Stimulated activated CD8-positive, alpha-beta memory T cell treated with anti-CD3 and anti-CD28 coated beads, Interleukin-4, amount 100 ng/mL, for 1 hour (primary cell): ENCODE measurements at places on chromosomes 2 and 18.

DNA sequence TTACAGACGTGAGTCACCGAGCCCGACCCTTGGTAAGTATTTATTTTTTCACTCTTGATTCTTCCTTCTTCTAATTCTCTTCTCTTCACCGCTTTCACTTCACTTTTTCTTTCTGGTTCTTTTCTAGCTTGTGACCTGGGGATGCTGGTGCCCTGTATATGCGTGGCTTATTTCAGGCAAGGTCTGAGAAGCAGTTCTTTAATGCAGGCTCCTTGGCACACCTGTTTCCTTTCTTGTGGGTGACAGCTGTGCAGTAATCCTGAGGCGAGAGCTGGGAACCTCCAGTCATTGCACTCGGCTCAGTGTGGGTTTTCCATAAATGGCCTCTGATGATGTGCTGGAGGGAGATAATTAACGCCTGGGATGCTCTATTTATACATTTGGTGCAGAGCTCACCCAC, 193.8 kb downstream of the TSN start:
- DNase-seq = no peak

- DNase-seq = no peak
Measured at GRCh38 chr2:131063501-131064283, 29.6 kb downstream of the FAM168B start.

- DNase-seq = no peak
Measured at GRCh38 chr18:42413870-42414269, 458.8 kb downstream of the PIK3C3 start.

DNA sequence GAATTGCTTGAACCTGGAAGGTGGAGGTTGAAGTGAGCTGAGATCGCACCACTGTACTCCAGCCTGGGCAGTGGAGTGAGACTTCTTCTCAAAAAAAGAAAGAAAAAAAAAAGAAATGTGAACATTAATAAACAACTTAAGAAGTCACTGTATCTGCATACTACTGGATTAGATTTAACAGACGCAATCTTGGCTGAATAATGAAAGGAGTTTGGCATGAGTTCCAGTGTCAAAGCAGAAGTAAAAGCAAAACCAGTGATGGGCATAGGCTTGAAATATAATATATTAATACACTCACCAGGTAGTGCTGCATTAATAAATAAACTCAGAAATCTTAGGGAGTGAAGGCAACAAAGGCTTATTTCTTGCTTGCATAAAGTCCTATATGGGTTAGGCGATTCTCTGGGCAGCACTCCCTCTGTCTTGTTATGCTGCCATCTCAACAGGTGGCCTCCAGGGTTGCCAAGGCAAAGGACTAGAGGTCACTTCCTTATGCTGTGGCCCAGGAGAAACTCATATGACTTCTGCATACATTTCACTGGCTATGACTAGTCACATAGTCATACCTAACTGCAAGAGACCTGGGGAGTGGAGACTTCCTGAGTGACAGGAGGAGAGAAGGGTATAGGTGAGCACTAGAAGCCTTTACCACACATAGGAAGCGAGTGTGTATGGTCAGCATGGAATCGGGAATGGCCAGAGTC, 296.2 kb upstream of the SPRED2 start:
- no peak for DNase-seq

DNA sequence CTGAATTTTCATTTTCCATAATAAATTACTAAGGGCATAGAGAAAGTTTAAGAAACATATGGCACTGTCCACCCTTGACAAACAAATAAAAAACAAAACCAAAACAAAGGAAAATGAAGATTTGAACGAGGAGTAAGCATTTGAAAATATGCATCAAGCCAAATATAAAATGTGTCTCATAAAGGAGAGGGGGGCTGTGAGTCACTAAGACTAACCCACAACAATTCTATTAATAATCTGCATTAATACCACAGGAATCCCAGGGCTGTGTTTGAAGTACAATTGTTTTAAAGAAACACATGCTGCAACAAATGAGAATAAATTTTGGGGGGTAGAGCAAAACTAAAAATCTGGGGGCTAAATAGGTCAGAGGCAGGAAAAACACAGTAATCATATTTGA, 53.8 kb upstream of the STK17B start:
- no peak for DNase-seq

DNA sequence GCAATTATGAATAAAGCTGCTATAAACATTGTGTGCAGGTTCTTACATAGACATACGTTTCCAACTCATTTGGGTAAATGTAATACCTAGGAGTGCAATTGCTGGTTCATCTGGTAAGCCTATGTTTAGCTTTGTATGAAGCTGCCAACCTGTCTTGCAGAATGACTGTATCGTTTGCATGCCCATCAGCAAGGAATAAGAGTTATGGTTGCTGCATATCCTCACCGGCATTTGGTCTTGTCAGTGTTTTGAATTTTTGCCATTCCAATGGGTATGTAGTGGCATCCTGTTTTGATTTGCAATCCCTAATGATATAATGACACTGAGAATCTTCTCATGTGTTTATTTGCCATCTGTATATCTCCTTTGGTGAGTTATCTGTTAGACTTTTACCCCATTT, 20.7 kb downstream of the CCDC150 start:
- DNase-seq = no peak

DNA sequence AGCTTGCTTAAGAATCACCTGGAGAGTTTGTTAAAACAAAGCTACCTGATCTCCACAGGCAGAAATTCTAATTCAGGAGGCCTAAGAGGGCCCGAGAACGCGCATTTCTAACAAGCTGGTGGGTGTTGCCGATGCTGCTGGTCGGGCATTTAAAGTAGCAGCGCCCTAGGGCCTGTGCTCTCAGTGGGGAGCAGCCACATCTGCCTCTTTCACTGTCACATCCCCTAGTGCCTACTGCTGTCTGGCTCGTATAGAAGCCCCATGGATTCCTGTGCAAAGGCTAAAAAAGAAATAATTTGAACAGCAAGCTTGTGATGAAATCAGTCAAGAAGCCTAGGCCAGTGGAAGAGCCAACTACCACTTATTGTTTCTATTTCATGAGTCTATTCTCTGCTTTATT, 126.7 kb upstream of the SMIM21 start:
- no peak for DNase-seq

DNA sequence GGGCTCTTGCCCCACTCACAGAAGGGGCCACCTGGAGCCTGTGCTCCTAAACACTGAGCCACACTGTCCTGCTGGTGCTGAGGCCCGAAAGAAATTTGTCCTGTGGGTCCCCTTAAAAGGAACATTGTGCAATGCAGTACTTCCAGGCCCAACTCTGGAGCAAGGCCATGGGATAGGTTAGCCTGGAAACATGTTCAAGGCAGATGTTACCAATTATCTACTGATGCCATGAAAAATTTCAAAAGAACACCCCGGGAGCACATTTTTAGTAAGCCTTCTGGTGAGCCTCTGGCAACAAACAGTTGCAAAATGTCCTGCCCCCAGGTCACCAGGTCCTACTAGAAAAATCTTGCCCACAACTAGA, 12.3 kb upstream of the PTMA start:
- no peak for DNase-seq

- no peak for DNase-seq
Measured at GRCh38 chr2:7906431-7906830, 775.4 kb upstream of the ID2 start.

DNA sequence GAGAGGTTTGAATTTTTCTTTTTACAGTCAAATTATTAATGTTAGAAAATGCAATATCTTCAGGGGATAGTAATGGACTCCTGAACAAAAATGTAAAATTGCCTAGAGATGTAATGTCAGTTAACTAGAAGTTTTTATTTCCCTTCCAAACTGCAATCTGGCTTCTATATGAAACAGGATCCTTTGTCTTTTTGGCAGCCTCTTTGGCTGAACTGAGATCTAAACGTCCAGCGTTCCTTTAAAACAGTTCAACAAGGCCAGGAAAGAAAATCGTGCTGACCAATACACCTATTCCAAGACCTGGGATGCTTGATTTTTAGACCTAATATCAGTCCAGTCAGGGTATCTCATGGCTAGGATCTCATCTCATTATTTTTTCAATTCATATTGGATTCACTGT, 245.5 kb downstream of the FIGN start:
- DNase-seq = no peak

DNA sequence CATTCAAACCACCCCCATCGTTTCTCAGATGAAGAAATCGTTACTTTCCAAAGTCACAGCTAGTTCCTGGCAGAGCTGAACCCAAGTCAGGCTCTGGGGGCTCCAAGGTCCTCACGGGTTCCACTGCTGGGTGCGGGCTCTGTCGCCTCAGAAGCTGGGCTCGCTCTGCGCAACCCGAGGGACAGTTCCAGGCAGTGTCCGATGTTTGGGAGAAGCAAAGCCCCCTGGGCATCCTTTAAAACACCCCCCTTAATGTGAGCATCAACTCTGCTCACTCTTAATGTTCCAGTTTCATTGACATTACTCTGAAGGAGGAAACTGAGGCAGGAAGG, 796 bp downstream of the AOX1 start:
- DNase-seq = no peak

- no peak for DNase-seq
Measured at GRCh38 chr2:211835695-211836094, 702.9 kb downstream of the ERBB4 start.

DNA sequence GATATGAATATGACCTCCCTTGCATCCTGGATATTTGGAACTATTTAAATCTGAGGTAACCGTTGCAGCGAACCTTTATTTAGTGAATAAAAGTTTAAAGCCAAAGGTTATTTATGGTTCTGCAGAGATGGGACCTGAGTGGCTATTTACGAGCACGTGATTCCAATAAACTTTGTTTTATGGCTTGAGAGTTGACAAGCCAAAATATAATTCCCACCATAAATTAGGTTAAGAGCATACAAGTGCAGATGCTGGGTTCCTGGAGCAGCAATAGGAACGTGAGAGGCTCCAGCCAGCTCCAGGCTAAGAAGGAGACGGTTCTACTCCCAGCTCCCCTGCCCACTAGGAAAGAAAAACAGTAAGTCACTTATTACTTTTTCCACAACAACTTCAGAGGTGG, 5.2 kb upstream of the HOXD4 start:
- no peak for DNase-seq

- no peak for DNase-seq
Measured at GRCh38 chr2:216606551-216607276, 26.5 kb upstream of the IGFBP2 start.

GRCh38 chr2:20514596-20515269, 67.9 kb downstream of the RHOB start:
- DNase-seq = no peak

DNA sequence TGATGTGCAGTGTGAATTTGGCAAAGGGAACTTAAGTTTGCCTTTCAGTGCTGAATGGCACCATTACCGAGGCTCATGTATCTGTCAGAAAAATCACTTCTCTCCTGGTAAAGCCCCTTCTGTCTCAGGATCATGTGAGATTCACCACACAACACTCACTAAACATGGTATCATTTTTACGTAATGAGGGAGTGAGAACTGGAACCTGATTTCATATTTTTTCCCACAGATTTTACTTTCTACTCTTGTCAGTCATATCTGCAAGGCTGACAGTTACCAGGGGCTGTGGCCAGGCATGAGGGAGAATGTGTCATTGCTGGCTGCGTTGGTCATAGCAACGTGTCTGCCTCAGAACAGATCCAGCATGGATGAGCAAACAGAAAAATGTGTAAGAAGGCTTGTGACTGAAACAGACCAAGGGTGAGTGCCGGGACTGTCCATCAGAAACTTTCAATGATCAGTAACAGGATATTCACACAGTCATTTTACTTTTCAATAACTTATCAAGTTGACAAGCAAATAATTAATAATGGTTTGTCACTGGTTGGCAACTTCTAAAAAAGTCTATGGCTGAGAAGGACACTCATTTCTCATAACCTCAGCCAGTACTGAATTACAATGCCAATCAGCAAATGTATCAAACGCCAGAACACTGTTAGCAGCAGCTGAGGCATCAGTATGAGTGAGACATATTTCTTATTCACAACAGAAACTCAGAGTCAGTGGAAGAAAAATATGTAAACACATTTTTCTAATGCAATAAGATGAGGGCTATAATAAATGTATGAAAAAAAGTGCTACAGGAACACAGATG, 100.5 kb downstream of the CDC42EP3 start:
- no peak for DNase-seq

- no peak for DNase-seq
Measured at GRCh38 chr2:155852156-155852555, 480.4 kb downstream of the NR4A2 start.

GRCh38 chr2:128645631-128646030, 327.0 kb upstream of the HS6ST1 start:
- no peak for DNase-seq

GRCh38 chr2:219175928-219176817, 552 bp downstream of the CNPPD1 start:
- DNase-seq = no peak

DNA sequence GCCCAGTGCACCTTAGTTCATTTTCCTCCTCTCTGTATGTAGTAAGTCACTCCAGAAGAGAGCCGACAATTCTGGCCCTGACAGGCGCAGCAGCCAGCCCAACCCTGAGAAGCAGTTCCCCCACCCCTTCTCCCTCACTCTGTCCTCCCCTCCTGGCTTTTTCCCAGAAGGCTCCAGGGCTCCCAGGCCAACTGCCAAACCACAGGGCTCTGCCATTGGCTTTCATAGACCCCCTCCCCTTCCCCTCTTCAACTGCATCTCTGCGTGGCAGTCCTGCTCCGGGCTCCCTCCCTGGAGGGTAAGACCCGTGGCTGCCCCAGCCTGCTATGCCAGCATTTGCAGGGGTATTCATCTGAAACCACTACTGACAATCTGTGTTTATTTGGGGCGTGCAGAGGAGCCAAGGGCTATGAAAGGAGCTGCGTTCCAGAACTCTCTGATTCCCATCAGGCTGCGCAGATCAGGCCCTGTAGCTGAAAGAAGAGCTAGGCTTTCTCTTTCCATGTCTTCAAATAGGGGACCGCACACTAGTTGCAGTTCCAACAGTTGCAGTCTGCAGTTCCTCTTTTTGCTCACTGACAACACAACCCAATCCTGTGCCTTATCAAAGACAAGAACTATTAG, 388.6 kb upstream of the TNP1 start:
- no peak for DNase-seq

GRCh38 chr2:232839411-232840079, 30.5 kb upstream of the SNORC start:
- no peak for DNase-seq

GRCh38 chr2:14899621-14900414, 267.3 kb downstream of the LRATD1 start:
- DNase-seq = no peak

DNA sequence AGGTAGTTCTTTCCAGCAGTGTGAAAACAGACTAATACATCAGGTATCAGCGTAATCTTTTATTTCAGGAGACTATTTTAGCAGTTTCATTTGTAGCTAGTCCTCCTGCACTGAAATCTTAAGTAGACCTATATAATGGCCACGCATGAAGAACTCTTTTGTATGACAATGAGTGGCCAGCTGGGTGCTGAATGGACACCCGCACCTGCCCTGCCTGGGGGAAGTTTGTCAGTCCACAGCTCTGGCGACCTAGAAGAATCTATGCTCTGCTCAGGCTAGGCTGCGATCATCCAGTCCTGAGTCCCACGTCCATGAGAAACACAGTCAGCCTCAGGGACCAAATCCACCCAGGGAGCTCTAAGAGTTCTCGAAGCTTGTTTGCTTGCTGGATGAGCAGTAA, 709.2 kb upstream of the ID2 start:
- DNase-seq = no peak

DNA sequence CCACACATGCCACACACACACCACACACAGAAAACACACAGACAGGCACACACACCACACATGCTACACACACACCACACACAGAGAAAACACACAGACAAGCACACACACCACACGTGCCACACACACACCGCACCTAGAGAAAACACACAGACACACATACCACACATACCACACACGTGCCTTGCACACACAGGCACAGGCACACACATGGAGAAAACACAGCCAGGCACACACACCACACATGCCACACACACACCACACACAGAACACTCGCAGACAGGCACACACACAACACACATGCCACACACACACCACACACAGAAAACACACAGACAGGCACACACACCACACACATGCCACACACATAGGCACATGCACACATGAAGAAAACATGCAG, 242.1 kb upstream of the MYT1L start:
- DNase-seq = no peak
